ENCODE measurements at places on chromosomes 3 and 15. TPM values are rescaled to one million over a fixed set of nuclear protein-coding genes. Genes with fewer than 3 reads are reported as not detected.

GRCh38 chr3:119418641-119419040 lies 44.8 kb downstream of the TMEM39A start:
- no peak overlapping the region for H3K4me3 ChIP-seq
- H3K27me3 ChIP-seq, result no peaks in the 10 kb centered on the region
- H3K4me1 ChIP-seq, result no peaks in the 10 kb centered on the region
- DNase-seq, result no peak

DNA sequence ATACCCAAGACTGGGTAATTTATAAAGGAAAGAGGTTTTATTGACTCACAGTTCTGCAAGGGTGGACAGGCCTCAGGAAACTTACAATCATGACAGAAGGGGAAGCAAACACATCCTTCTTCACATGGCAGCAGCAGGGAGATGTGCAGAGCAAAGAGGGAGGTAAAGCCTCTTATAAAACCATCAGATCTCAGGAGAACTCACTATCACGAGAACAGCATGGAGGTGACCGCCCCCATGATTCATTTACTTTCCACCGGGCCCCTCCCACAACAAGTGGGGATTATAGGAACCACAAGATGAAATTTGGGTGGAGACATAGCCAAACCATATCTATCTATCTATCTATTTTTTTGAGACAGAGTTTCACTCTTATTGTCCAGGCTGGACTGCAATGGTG lies 5.4 kb downstream of the GDPGP1 start:
- H3K4me3 ChIP-seq, result no peak overlapping the region
- no peak for DNase-seq
- peaks cover 17% of the 10 kb centered on the region for H3K4me1 ChIP-seq
- no peaks in the 10 kb centered on the region for H3K27me3 ChIP-seq
- H3K36me3 ChIP-seq, result peaks cover 25% of the 10 kb centered on the region

The SLC22A13 gene
- 1.6 TPM for total RNA-seq

GRCh38 chr15:94256511-94256910 lies 25.1 kb downstream of the MCTP2 start:
- no peaks in the 10 kb centered on the region for H3K36me3 ChIP-seq
- H3K27ac ChIP-seq, result peak overlapping the region; percentile 74
- peaks cover 100% of the 10 kb centered on the region for H3K4me1 ChIP-seq
- no peaks in the 10 kb centered on the region for H3K27me3 ChIP-seq

The SLC33A1 gene
- total RNA-seq, result 26.2 TPM

DNA sequence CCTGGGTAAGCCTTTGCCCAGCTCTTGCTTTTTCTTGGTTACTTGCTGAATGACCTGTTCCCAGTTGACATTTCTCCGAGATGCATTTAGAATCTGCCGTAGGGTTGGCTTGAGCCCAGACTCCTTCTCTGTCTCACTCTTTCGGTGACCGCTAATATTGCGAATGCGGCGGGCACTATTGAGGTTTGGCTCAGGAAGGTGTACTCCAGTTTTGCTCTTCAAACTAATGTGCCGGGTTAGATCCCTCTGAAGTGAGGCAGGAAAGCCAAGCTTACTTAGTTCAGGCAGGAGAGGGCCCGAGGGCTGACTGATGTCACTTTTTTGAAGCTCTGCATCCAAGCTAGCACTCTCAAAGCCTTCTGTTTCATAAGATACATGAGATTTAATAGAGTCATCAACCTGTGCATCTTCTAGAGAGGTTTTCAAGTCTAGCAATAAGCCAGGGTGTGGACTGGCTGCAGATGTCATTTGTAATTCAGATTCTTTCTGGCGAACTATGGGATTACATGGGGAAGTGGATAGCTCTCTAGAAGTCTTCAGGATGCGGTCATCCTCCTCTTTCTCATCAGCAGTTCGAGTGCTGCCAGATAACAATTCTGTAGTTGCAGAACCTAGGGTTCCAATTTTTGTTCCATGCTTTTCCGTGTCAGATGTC lies 41.0 kb downstream of the ZNF106 start:
- peaks cover 58% of the 10 kb centered on the region for H3K36me3 ChIP-seq
- H3K4me1 ChIP-seq, result no peaks in the 10 kb centered on the region
- H3K27ac ChIP-seq, result no peak overlapping the region
- H3K4me3 ChIP-seq, result no peak overlapping the region

DNA sequence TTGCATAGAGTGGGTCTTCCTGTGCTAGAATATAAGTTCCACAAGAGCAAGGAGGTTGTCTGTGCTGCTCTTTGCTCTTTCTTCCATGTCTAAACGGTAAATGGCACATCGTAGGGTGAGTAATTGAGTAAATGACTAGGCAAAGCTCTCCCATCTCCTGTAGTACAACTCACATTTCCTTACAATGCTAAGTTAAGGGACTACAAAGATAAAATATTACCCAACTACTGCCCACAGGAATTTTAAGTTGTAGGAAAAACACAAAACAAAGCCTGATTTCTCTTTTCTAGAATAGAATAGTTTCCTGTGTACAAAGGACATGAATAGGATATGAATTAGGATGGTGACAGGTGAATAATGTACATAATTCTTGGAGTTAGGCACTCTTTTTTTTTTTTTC lies 19.9 kb upstream of the LRIG1 start:
- H3K4me1 ChIP-seq, result no peaks in the 10 kb centered on the region
- no peak overlapping the region for H3K27ac ChIP-seq
- H3K27me3 ChIP-seq, result no peaks in the 10 kb centered on the region
- DNase-seq, result no peak
- no peak overlapping the region for H3K4me3 ChIP-seq
- H3K36me3 ChIP-seq, result no peaks in the 10 kb centered on the region

DNA sequence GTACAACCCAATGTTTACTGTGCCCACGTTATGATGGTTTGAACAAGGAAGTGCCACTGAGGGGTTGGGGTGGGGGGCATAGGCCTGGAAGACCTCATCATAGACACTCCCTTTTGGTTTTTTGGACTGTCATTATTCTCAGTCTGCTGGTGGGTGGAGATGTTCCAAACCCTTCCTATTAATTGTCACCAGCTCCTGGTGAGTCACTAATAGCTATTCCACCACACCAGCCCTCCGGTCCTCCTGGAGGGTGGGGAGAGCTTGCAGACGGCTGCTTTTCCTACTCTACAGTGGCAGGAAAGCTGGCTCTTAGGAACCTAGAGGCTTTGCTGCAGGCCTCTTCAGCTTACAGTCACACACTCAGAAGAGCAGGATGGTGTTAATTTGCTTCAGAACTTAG lies 9.0 kb upstream of the COPG1 start:
- no peaks in the 10 kb centered on the region for H3K27me3 ChIP-seq
- DNase-seq, result no peak
- H3K4me1 ChIP-seq, result peaks cover 34% of the 10 kb centered on the region
- peak overlapping the region; percentile 96 for H3K27ac ChIP-seq
- no peaks in the 10 kb centered on the region for H3K36me3 ChIP-seq

The GRK7 gene
- 0.14 TPM for total RNA-seq

The OCA2 gene
- total RNA-seq, result 0.39 TPM

The CCDC51 gene
- total RNA-seq, result 8.4 TPM

GRCh38 chr15:53536479-53537120 lies 222.9 kb downstream of the WDR72 start:
- no peaks in the 10 kb centered on the region for H3K27me3 ChIP-seq
- H3K4me1 ChIP-seq, result no peaks in the 10 kb centered on the region
- no peaks in the 10 kb centered on the region for H3K36me3 ChIP-seq
- no peak overlapping the region for H3K27ac ChIP-seq
- DNase-seq, result no peak

GRCh38 chr3:160381470-160381869 lies 17.6 kb downstream of the IFT80 start:
- no peaks in the 10 kb centered on the region for H3K27me3 ChIP-seq
- H3K36me3 ChIP-seq, result peaks cover 23% of the 10 kb centered on the region
- H3K27ac ChIP-seq, result no peak overlapping the region
- H3K4me3 ChIP-seq, result no peak overlapping the region
- DNase-seq, result no peak

DNA sequence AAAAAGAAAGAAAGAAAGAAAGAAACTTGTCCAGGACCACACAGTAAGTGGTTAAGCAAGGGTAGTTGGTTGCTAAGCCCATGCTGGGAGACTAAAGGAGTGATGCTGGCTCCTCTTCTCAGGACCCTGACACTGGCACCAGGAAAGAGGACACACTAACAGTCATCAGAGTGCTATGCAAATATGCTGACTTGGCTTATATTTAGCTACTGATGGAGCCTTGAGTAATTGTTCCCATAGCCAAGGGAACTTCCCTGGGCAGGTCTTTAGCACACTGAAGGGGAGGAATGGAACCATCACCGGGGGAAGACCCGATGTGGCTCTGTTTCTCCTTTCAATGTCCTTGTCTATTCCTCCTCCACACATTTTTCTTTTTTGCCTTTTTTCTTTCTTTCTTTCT lies 6.2 kb downstream of the TMEM40 start:
- no peaks in the 10 kb centered on the region for H3K36me3 ChIP-seq
- DNase-seq, result no peak
- H3K4me1 ChIP-seq, result peaks cover 21% of the 10 kb centered on the region
- no peak overlapping the region for H3K4me3 ChIP-seq

All from spleen (tissue), 13 donors.